Stimulated activated CD8-positive, alpha-beta memory T cell treated with anti-CD3 and anti-CD28 coated beads, Interleukin-15, amount 100 ng/mL, for 1 hour (primary cell): ENCODE measurements at places on chromosomes 1 and 21.

DNA sequence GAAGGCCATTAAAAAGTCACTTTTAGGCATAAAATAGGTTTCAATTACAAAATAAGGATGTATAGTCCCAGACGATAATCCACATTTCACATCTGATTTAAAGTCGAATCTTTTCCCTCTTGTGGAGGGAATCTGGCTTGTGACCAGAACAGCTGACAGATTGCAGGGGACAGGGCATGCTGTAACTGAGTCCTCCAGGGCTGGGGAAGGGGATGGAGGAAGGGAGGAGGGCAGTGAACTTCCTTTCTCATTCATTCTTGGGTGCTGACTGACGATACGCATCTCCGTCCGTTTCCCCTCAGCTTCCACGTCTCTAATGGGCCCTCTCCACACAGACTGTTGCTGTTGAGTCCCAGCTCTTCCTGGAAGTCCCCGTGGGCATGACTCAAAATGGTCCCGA, 108.1 kb upstream of the CSF3R start:
- no peak for DNase-seq

GRCh38 chr1:93581917-93582850, 99.5 kb downstream of the BCAR3 start:
- no peak for DNase-seq

DNA sequence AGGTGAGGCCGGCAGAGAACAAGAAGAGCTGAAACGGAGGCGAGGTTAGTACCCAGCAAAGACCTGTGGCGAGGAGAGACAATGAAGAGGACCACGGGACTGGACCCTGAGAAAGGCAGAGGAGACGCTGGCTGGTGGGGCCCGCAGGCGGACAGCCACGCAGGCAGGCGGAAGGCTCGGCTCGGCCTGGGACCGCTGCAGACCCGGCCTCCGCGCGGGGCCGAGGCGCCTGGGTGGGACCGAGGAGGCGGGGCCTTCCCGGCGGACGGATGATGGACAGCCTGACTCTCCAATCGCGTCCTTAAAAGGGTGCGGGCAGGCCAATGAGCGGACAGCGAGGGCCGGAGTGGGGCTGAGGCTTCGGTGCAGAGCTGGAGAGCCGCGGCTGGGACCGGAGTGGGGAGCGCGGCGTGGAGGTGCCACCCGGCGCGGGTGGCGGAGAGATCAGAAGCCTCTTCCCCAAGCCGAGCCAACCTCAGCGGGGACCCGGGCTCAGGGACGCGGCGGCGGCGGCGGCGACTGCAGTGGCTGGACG, at the start of gene MPZL1:
Gene MPZL1, plus strand, starts transcription at position 366 of the 535 bp plus-strand sequence. CDS start 170 bp downstream, outside the sequence.
- DNase-seq = peak; percentile 91

DNA sequence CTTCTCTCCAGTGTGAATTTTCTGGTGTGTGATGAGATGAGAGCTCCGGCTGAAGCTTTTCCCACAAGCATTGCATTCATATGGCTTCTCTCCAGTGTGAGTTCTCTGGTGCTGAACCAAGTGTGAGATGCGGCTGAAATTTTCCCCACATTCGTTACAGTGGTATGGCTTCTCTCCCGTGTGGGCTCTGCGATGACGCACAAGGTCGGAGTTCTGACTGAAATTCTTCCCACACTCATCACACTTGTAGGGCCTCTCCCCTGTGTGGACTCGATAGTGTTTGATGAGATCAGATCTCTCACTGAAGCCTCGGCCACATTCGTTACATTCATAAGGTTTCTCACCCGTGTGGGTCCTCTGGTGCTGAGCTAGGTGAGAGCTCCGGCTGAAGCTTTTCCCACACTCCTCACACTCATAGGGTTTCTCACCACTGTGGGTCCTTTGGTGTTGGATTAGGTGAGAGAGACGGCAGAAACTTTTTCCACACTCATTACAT, 7.4 kb downstream of the ZNF436 start:
- DNase-seq = no peak

GRCh38 chr1:208171616-208172422, 72.4 kb downstream of the PLXNA2 start:
- DNase-seq = no peak

- no peak for DNase-seq
Observed at GRCh38 chr21:27572696-27573095, 605.8 kb upstream of the ADAMTS5 start.

DNA sequence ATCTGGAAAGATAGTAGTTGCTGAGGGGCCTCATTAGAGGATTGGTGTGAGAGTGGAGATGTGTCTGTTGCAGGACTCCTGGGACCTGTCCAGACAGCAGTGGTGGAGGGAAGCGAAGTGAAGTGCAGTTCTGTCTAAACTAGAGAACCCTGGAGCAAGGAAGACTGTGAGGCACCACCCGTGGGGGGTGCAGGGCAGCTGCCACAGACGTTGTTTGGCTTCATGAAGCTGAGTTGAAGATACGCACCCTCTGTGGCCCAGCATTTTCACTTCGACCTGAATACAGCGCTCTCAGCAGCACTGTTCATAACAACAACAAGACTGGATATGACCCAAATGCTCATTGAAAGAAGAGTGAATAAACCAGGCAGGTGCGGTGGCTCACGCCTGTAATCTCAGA, 29.3 kb downstream of the ABCG1 start:
- no peak for DNase-seq

DNA sequence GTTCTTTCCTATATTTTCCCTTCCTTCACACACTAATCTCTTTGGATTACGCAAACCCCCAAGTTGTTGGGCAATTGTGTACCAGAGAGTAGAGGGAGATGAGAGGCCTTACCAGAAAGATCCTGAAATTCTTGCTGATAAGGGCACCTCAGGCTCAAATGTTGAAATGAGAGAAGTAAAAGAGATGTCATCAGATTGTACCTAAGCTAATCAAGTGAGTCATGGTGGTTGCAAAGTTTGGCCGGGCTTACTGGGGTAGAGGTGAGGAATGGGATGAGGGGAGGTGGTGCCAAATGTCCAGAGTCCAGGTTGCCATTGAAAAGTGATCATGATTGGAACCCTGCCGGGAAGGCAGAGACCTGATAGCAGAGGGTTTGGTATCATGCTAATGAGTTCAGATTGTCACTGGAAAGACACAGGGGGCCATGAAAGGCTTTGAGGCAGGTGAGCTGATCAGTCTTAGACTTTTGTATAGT, 43.1 kb downstream of the OPTC start:
- no peak for DNase-seq

GRCh38 chr1:160376525-160377131, 9.8 kb downstream of the NHLH1 start:
- no peak for DNase-seq

DNA sequence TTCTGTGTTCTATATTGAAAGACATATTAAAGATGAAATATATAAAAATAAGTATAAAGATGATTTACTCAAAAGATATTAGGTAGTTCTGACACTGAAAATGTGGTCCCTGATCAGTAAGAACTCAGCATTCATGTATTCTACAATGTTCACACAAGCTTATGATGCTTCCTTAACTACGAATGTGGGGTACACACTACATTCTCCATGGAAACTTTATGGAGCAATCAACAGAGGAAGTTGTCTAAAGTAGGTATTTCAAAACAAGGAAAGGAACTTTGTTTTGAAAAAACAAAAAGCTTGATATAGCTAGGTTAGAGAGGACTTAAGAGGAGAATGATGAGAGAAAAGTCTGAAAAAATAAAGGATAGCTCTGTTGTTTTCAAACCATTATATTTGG, 119.7 kb upstream of the RGS18 start:
- DNase-seq = no peak

DNA sequence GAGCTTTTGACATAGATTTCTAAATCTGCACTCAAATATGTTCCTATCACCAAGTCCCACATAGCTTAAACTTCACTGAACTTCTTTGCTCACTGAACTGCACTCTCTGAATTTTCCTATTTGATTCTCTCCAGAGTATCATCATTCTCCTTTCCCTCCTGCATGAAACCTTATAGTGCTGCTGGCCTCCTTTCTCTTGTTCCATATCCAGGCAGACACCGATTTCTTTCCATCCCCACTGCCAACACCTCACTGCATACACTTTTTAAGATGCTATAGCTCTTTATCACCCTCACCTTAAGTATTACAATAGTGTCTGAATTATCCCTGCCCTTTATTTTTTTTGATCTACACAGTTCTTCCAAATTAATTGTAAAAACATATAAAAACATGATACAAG, 3.1 kb upstream of the TRIM45 start:
- no peak for DNase-seq

GRCh38 chr1:244918421-244919319, 54.3 kb upstream of the HNRNPU start:
- peak; percentile 24 for DNase-seq

DNA sequence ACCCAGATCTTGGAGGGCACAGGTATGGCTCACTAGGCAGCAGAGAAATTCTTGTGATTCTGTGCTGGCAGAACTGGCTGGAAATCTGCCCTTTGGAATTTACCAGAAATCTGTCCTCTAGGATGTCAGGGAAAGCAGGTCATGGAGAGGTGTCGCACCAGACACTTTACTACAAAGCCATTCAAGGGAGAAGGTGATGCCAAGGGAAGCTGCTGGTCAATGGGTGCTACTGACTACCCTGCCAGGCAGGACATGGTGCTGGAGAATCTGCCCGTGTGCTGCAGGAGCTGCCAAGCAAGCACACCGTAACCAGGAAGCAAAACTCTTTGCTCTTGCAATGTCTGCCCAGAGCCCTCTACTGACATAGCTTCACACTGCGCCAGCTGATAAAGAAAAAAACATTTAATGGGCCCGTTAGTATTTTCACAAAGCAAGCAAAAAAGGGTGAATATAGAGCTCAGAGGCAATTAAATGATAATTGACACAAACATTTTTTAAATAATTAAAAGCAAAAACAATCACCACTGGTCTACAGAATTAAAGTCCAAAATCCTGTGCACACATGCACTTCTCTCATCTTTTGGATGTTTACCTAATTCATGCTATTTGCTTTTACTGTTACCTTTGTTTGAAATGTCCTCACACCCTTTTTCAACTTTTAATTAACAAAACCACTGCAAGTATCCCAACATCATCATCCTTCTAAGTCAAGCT, 7.2 kb upstream of the FBXO28 start:
- no peak for DNase-seq

DNA sequence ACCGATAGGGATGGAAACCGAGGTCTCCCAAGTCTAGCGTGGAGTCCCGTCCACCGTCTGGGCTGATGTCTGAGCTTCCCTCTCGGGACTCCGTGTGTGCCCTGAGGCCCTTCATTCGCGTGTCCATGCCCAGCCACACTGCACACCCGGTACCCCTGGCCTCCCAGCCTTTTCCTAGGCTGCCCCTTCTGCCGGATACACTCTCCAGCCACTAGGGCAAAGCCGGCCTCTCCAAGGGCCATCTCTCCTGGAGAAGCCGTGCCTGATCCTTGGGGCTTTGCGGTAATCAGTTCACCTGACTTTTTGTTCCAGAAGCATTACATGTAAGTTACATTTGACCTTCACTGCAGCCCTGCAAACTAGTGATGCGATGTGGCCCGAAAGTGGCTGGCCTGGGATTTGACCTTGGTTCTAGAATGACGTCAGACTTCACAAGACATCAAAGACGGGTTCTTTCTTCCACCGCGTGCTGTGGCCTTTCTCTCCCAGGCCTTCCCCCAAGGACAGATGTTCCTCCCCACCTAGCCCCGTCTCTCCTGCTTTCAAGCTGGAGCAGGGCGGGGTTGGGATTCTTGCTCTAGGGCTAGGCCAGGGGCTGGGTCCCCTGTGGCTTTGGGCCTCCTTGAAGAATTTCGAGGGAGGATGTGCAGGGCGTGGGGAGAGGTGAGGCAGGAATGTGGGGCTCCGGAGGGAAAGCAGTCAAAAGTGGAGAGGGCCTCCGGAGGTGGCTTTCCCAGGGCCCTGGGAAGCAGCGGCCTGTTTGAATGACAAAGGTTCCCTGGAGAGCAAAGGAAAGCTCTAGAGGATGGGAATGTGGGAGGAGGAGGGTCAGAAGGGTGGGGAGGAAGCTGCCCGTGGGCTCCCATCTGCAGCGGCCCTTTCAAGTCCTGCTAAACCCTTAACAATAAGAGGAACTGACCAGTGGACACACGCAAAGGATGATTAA, 49.7 kb upstream of the SLC2A1 start:
- DNase-seq = no peak

DNA sequence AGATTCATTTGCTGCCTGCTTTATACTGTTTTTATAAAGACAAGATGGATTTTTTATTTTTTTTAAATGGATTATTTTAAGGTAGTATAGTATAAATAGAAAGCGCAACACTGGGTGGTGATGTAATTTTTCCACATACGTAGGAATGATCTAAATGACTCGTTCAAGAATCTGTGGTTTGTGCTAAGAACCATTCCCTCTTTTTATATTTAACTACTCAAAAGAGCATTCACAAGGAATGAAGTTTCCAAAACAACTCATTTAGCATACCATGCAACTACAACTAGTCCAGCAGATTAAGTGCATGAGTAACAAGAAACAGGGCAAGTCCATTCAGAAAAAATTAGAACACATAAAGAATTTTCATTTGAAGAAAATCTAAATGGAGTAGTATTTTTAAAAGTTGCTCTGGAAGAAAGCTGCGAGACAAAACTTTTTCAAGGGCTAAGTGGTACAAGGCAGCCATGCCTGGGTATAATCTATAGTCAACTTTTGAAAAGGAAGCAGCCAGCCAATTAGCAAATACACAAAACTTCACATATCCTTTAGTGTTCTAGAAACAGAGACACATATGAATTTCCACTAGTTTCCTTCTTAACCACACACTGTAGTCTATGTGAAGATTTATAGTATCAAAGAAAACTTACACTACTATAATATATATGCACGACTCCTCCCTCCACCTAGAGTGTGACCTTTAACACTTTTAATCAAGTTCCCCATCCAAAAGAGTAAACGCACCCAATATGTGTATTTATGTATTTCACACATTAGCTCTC, 23.4 kb downstream of the GTF2B start:
- DNase-seq = no peak

- DNase-seq = no peak
Observed at GRCh38 chr21:21624674-21625073, 626.5 kb downstream of the NCAM2 start.

DNA sequence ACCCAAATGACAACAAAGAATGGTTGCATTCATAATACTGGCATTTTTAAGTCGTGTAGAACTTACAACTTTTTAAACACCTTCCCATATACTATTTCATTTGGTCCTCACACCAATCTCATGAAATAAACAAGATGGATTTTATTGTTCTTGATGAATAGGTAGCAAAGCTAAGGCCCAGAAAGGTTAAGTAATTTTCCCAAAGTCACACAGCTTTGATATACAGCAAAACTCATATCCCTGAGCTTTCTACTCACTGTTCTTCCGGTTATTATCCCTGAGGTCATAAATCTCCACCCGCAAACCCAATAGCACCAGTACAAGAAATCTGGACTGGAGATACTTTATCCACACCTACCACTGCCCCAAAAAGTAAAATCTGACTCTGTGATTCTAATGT, 186.2 kb downstream of the RUNX1 start:
- no peak for DNase-seq
